ENCODE measurements at places on chromosomes 2 and 18. TPM values are rescaled to one million over a fixed set of nuclear protein-coding genes. Genes with fewer than 3 reads are reported as not detected.

GRCh38 chr18:74148543-74149070 is 284 bp downstream of the TIMM21 start:
- DNase-seq, result no peak

DNA sequence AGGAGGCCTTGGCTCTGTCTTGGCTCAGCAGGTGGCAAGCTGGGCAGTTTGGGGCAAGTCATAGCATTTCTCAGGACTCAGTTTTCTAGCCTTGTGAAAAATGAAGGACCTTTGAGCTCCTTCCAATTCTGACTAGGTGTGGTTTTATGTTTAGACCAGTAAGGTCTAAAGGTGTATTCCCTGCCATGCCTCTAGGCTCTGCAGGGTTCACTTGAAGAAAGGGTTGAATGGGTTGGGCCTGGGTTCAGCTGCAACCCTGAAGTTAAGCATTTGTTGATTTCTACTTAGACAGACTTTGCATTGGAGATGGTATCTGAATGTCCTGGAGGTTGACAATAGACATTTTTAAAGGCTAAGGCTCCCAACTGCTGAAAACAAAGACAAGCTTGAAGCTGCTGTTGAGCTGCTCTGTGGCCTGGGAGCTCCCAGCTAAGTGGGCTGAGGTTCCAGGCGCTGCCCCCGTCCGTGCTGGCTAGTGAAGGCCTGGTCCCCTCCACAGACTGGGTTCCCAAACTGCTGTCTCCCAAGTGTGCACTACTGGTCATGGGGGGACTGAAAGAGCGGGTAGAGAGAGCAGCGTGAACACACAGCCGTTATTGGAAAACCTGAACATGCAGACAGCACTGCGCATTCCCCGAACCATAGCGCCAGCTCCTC is 100.7 kb upstream of the SMAD7 start:
- DNase-seq, result no peak

DNA sequence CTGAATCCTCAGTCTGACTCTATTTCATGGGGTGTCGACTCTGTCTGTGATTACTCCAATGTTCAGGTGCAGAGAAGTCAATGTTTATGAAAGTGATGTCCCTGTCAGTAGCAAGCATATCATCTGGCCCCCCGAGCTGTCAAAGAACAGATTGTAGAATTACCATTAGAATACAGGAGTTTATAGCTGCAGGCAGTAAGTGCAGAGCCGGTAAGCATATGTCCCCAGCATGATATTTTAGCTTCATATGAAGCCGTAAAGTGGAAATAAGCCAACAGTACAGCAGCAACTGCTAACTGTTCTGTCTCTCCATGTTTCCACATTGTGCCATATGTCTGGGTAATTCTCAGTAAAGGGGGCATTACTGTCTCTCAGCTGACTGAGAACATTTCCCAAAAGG is 541.8 kb downstream of the SOX11 start:
- DNase-seq, result no peak

GRCh38 chr2:191366199-191366598 is 121.0 kb downstream of the MYO1B start:
- DNase-seq, result peak; percentile 94

- no peak for DNase-seq
These were observed 691.0 kb downstream of the ZEB2 start for GRCh38 chr2:143828763-143829537.

GRCh38 chr2:68577183-68577582 is 66.2 kb upstream of the PROKR1 start:
- DNase-seq, result no peak

The LONRF2 gene
- 0.04 TPM for polyA plus RNA-seq

DNA sequence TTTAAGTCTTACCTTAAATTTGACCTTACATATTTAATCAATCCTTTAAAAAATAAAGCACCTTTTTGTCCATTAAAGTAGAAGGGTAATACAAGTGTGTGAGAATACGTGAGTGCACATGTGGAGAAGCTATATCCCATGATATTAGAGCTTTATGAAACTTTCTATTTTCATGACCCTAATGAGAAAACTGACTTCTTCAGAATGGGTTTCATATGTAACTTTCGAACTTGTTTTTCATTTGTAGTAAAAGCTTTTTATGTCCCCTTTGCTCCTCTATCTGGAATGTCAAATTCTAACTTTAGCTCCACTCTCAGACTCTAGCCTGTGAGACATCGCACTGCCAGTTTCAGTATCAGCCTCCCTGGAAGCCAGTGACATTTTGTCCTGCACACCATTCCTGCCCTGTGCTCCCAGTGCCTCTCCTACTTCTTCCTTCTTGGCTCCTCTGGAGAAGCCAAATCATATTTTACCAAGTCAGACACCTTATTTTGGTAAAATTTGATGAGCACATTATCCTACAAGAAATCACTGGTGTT is 42.0 kb downstream of the MAPRE2 start:
- no peak for DNase-seq

DNA sequence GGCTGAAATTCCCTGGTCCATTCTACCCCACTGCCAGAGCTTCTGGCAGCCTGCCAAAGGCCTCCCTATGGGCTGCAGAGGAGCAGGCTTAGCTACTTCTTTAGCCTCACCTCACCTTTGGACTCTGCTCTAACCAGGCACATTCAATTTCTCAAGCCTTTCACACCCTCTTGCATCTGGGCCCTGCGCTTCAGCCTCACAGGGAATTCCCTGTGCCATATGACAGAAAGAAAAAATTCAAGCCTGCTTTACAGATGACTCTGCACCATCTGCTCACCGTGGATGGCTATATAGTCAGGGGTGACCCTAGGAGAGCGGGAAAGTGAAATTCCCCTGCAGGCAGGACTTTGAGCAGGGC is 62.5 kb downstream of the REEP1 start:
- DNase-seq, result no peak

DNA sequence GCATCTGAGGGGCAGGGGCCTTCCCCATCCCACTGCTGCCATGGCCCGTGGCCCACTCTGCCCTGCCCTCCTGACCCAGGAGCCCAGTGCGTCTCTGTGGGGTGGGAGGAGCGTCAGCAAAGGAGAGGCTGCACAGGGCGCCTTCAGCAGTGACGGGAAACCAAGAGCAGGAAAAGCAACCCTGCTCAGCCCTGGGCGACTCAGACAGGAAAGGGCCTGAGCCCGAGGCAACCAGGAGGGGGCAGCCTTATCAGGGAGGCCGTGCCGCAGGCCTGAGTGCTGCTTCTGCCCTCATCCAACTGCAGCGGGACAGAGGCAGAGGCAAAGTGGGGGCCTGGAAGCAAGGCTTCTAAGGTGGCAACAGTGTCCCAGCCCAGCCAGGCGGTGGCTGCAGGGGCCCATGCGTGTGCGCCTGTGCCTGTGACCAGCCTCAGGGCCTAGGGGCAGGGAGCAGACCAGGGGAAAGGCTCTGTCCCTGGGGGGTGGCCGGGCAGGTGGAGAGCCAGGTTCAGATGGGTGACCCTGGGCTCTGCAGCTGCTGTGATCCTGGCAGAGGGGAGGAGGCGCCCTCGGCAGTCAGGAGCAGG is 23.3 kb upstream of the ALPI start:
- no peak for DNase-seq

DNA sequence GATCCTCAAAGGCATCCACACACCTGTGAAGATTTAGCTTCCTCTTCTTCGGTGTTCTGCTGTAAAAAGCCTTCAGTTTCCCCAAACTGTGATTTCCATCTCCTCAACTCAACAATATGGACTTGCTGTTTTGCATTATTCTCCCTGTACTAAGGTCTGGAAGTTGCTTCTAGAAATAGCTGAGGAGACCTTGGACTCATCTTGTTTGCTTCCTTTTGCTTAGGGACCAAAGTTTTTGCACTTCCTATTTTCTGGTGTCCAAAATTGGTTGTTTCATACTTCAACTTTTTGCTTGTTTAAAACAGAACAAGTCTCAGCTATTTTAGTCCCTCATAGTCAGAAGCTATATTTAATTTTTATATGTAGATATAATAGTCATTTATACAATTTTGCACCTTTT is 201.9 kb upstream of the COPS8 start:
- DNase-seq, result no peak

DNA sequence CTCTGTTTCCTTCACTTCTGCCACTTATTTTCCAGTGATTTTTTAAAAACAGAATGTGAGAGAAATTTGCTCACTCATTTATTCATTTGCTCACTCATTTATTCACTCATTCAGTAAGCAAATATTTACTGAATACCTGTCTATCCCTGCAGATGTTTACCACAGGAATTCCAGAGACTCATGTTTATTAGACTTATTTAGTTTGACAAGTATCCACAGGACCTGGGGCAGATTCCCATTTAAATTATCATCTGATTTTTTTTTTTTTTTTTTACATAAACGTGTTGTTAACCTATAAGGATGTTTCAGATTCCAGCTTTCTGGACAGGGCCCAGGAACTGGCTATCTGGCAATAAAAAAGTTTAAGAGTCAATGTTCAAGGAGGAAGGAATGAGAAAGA is 175.1 kb upstream of the ERBB4 start:
- no peak for DNase-seq

The B3GNT7 gene
- 0.06 TPM for polyA plus RNA-seq

The ZNF397 gene
- 3.7 TPM for polyA plus RNA-seq

The FSHR gene
- polyA plus RNA-seq, result not detected

The GPR45 gene
- polyA plus RNA-seq, result not detected

DNA sequence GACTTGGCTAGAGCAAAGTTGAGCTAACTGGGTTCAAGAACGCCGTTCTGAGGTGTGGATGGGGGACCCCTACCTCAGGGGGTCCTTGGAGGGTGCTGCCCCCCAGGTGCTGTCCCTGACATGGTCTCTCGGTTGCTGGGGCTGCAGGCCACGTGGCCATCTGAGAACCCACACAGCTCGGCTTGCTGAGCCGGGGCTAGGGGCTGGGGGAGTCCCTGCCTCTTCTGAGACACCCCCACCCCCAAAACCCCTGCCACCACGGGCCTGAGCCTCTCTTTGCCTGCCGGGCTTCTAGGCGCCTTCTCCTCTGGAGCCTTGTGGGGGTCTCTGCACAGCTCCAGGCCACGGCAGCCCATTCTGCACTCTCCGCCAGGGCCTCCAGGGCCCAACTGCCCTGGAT is 52.0 kb upstream of the LAMA1 start:
- DNase-seq, result no peak

Measured in BJ (cell line).